T-cell (primary cell): ENCODE measurements at places on chromosomes 3 and 15.

DNA sequence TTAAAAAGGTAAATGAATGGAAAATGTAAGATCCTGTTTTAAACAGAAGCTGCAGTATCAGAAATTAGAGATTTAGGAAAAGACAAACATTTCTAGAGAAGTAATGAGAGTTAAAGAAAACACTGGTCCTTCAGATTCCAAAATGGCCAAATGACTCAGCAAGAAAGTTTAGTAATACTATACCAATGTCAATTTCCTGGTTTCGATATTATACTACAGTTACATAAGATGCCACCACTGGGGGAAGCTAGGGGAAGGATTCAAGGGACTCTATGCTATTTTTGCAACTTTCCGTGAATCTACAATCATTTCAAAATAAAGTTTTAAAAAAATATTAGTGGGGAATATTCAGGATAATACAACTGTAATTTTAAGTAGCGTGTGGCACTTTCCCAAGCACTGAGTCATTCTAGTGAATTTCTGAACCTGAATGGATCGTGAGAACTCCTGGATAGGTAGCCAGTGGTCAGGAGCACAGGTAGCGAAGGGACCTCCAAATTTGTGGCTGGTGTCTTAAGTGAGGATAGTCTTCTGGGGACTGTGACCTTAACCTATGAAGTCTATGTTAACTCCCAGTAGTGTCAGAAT lies 37.6 kb downstream of the TMCC1 start:
- no peaks in the 10 kb centered on the region for H3K4me1 ChIP-seq
- peaks cover 3% of the 10 kb centered on the region for H3K36me3 ChIP-seq
- H3K4me3 ChIP-seq = no peak overlapping the region

DNA sequence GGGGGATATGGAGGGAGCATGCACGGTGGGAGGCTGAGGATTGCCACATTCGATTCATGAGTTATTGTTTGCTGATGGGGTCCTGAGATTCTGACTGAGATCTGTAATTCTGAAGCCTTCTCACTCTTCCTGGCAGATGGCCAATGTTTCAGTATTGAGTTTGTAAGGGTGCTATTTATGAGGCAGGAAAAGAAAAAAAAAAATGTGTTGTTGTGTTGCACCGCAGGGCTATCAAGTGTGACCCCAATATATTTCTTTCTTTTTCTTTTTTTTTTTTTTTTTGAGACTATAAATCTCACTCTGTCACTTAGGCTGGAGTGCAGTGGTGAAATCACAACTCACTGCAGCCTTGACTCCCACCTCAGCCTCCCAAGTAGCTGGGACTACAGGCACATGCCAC lies 3.2 kb upstream of the SENP2 start:
- H3K27ac ChIP-seq = no peak overlapping the region
- DNase-seq = no peak
- H3K4me3 ChIP-seq = no peak overlapping the region

- no peaks in the 10 kb centered on the region for H3K4me1 ChIP-seq
- no peaks in the 10 kb centered on the region for H3K27me3 ChIP-seq
- no peak overlapping the region for H3K27ac ChIP-seq
Observed at GRCh38 chr3:112143251-112143650, 10.2 kb upstream of the GCSAM start.

GRCh38 chr3:130702985-130703384 lies 43.6 kb downstream of the PIK3R4 start:
- H3K36me3 ChIP-seq = peaks cover 34% of the 10 kb centered on the region
- H3K27me3 ChIP-seq = no peaks in the 10 kb centered on the region
- H3K4me3 ChIP-seq = no peak overlapping the region
- no peak overlapping the region for H3K27ac ChIP-seq
- no peak for DNase-seq
- no peaks in the 10 kb centered on the region for H3K4me1 ChIP-seq

GRCh38 chr15:49888323-49888693 lies 230.7 kb downstream of the ATP8B4 start:
- H3K27me3 ChIP-seq = peaks cover 2% of the 10 kb centered on the region
- H3K4me1 ChIP-seq = no peaks in the 10 kb centered on the region
- DNase-seq = no peak
- H3K36me3 ChIP-seq = no peaks in the 10 kb centered on the region
- H3K27ac ChIP-seq = no peak overlapping the region

DNA sequence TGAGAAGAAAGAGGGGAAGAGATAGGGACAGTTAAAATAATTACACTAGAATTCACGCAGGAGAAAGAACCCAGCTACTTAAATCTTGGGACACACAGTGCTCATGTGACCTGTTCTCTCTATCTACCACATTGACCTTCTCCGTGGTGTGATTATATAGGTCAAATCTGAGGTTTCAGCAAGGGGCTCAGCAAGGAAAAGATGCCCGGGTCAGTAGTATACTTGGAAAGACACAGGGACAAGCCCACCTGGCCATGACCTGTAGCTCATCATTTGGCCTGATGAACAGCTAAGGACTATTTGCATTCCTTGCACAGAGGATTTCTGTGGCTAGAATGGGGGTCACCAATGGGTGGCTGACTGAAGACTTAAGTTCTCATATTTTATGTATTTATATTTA lies 71.9 kb downstream of the SSR3 start:
- no peaks in the 10 kb centered on the region for H3K36me3 ChIP-seq
- H3K27ac ChIP-seq = peak overlapping the region; percentile 91
- peaks cover 8% of the 10 kb centered on the region for H3K4me1 ChIP-seq
- no peak for DNase-seq

- no peak overlapping the region for H3K4me3 ChIP-seq
- peaks cover 25% of the 10 kb centered on the region for H3K4me1 ChIP-seq
- H3K36me3 ChIP-seq = no peaks in the 10 kb centered on the region
- H3K27ac ChIP-seq = no peak overlapping the region
Observed at GRCh38 chr15:65292938-65293518, 2.8 kb upstream of the RNU5A-1 start.

DNA sequence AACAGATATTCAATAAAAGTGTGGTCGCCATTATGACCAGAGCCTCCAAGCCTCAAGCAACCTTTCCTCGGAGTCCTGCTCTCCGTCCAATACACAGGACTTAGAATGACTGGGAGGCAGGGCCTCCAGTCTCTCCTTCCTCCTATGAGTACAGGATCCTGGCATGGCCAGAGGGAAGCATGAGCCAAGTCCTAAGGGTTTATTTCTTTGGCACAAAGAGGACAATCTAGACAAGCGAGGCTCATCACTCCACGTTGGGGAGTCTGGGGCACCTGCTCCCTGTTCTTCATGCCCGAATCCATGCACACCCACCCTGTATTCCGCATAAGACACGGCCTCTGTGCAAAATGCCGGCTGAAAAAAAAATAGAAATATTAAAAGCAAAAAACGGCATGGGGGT lies 6.8 kb downstream of the PRRT3 start:
- H3K4me1 ChIP-seq = peaks cover 10% of the 10 kb centered on the region
- H3K27ac ChIP-seq = no peak overlapping the region
- H3K4me3 ChIP-seq = no peak overlapping the region
- H3K27me3 ChIP-seq = no peaks in the 10 kb centered on the region
- no peak for DNase-seq

DNA sequence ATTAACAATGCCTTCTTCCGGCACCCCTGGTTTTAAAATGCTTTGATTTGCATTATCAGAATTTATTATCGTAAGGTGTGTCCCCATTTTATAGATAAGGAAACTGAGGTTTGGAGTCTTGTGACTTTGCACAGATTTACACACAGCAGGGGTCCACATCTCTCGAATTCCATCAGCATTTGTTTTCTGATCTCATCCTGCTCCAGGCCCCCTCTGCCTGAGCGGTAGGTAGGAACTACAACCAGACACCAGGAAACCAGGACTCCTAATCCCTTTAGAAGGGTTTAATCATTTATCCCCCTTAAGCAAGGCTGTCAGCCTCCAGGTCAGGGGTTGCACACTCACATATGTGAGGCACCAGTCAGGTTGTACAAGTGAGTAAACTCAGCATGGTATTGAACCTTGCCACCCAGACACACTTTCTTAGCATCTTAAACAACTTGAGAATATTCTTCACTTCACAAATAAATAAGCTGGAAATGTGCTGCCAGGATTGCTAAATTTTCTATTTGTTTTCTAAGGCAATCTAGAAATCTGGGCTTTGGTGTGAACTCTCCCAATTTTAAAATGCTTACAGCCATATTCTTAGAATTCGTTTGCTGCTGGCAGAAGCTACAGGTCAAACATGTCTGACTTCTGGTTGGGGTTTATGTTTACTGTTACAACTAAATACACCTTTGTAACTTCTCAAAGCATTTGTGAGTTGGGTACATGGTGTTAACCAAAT lies 31.7 kb upstream of the CMTM7 start:
- no peak for DNase-seq
- H3K27me3 ChIP-seq = no peaks in the 10 kb centered on the region
- no peak overlapping the region for H3K27ac ChIP-seq
- H3K36me3 ChIP-seq = peaks cover 3% of the 10 kb centered on the region
- no peaks in the 10 kb centered on the region for H3K4me1 ChIP-seq
- H3K4me3 ChIP-seq = no peak overlapping the region

GRCh38 chr3:175868626-175869025 lies 1009.5 kb downstream of the NAALADL2 start:
- H3K27ac ChIP-seq = no peak overlapping the region
- H3K4me1 ChIP-seq = no peaks in the 10 kb centered on the region
- DNase-seq = no peak
- no peaks in the 10 kb centered on the region for H3K36me3 ChIP-seq

- H3K4me1 ChIP-seq = no peaks in the 10 kb centered on the region
- no peaks in the 10 kb centered on the region for H3K36me3 ChIP-seq
- H3K4me3 ChIP-seq = no peak overlapping the region
- DNase-seq = no peak
- no peak overlapping the region for H3K27ac ChIP-seq
Observed at GRCh38 chr15:78695854-78696253, 54.8 kb upstream of the CHRNB4 start.

- no peaks in the 10 kb centered on the region for H3K36me3 ChIP-seq
- DNase-seq = no peak
- H3K27me3 ChIP-seq = peaks cover 57% of the 10 kb centered on the region
- H3K27ac ChIP-seq = no peak overlapping the region
Observed at GRCh38 chr3:49133226-49133951, 539 bp upstream of the LAMB2 start.

DNA sequence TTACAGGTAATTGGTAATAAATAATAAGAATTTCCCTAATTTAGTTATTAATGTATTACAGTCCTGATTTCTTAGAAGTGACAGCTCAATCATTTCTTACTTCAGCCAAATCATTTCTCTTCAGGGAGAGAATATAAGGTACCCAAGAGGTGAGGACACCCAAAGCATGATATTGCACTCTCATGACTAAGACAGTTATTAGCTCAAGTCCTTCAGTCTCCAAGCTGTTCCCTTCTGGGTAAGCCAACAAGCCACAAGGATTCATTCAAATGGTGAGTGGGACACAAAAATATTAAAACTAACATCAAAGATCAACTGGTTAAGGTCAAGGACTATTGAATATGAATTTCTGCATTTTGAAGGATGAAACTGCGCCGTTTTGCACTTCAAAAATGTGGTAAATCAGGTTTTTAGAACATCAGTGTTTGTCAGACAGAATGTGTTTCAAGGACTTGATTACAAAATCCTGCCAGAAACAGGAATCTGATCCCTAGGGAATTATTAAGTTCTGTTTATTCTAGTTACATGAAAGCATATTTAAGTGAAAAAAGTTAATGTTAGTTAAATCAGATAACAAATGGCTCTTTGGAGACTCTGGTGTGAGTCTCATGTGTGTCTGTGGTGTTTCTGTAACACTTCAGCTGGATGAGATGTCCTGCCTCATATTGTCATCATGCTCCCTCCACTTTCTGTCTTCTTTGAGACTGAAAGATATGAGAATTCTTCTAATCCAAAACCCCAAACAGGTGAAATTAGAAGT lies 101.7 kb upstream of the COL8A1 start:
- no peaks in the 10 kb centered on the region for H3K27me3 ChIP-seq
- H3K36me3 ChIP-seq = no peaks in the 10 kb centered on the region
- DNase-seq = no peak
- H3K4me3 ChIP-seq = no peak overlapping the region
- no peak overlapping the region for H3K27ac ChIP-seq

DNA sequence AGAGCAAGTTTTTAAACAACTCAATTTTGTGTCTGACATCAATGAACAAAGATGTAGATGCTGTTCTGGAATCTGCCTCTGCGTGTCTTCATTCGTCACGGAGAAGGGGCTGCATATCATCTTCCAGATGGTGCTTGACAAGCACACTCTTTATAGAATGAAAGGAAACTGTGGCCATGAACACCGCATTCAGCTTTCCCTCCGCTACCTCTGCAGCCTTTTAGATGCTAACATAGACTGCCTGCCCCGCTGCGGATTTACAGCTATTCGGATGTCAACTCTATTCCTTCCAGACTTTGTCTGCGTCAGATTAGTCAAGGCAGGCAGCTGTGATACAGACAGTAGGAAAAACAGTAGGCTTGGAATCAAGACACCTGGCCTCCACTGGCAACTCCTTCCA lies 232.9 kb downstream of the TJP1 start:
- DNase-seq = no peak
- H3K27ac ChIP-seq = no peak overlapping the region
- no peaks in the 10 kb centered on the region for H3K36me3 ChIP-seq
- no peaks in the 10 kb centered on the region for H3K4me1 ChIP-seq
- H3K27me3 ChIP-seq = no peaks in the 10 kb centered on the region
- no peak overlapping the region for H3K4me3 ChIP-seq

DNA sequence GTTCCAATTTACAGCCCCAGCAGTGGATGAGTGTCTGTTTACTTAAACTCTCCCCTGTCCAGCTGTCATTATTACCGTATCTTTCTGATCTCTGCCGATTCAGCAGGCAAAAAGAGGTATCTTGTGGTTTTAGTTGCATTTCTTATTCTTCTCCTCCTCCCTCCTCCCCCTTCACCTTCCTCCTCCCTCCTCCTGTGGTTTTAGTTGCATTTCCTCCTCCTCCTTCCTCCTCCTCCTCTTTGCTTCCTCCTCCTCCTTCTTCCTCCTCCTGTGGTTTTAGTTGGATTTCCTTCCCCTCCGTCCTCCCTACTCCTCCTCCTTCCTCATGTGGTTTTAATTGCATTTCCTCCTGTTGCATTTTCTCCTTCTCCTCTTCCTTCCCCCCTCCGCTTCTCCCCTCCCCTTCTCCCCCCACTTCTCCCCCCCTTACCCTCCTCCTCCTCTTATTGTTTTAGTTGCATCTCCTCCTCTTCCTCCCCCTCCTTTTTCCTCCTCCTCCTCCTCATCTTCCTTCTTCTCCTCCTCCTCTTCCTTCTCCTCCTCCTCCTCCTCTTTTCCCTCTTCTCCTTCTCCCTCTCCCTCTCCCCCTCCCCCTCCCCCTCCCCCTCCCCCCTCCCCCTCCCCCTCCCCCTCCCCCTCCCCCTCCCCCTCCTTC lies 25.3 kb upstream of the VPS33B start:
- no peak overlapping the region for H3K4me3 ChIP-seq
- no peaks in the 10 kb centered on the region for H3K27me3 ChIP-seq
- H3K27ac ChIP-seq = peak overlapping the region; percentile 23
- no peaks in the 10 kb centered on the region for H3K4me1 ChIP-seq

DNA sequence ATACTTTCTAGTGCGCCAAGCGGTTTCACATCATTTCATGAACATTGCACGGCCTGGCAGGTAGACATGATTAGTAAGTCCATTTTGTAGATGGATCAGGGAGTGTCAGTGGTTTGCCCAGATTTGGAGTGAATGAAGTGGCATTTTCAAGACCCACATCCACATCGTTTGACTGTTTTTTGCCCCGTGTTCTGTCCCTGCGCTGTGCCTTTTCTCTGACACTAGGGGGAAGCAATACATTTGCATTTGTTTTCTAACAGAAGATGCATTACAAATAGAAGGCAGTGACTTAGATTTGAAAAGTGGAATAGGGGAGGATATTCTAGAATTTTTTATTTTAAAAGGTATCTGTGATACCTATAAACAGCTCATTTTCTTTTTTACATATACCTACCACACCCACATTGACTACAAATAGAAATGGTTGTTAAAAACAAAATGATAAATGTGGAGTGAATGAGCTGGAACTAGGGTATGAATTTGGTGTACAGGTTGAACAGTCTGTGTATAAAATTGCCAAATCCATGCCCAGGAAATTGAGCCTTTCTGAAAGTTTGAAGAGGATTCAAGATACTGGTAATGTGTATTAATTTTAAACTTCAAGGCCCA lies 98.0 kb downstream of the USP13 start:
- H3K27me3 ChIP-seq = no peaks in the 10 kb centered on the region
- H3K4me3 ChIP-seq = no peak overlapping the region
- no peak for DNase-seq
- H3K27ac ChIP-seq = no peak overlapping the region
